NCI-H2081 treated with DMSO at 0.1 percent for 48 hours (cell line): ENCODE measurements at places on chromosomes 4 and X.

GRCh38 chr4:173001571-173001970, 167.0 kb upstream of the GALNT7 start:
- no peak for DNase-seq

- no peak for DNase-seq
These were observed 41.7 kb downstream of the MAGEC1 start for GRCh38 chrX:141945426-141945825.

GRCh38 chr4:153634738-153635353, 49.2 kb upstream of the TLR2 start:
- DNase-seq: no peak

DNA sequence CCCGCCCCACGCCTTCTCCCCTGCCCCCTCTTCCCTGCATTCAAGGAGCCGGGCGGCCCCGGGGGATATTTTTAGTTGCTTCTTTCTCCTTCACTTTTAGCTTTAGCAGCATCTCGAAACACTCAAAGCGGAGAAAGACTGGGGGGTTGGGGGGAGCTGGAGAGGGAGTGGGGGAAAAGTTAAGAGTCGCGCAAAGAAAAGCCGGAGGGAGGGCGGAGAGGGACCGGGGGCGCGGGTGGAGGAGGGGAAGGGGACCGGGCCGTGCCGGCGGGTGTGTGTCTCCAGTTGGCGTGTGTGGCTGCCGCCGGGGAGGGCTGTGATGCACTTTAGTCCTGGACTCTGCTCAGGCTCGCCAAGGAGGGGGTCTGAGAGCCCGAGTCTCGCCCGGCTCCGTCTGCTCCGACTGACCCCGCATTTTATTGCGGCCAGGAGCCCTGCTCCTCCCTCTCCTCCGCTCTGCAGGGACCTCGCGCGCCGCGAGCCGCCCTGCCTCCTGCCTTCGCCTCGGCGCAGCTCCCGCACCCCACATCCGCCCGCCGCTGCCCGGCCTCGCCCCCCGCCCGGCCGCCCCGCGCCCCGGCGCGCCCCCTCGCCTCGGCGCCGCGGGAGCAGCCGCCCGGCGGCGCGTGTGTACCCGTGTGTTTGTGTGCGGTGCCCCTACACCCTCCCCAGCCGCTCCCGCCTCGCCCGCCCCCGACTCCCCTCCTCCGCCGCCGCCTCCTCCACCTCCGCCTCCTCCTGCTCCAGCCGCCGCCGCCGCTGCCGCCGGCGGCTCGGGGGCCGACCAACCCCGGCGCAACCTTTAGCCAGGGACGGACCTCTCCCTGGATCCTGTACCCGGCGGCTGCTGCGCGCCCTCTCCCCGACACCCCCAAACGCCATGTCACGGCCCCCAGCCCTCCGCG, 1.4 kb downstream of the ZNF827 start:
- no peak for DNase-seq

- no peak for DNase-seq
These were observed 133.8 kb upstream of the PLAC1 start for GRCh38 chrX:134792077-134792476.

DNA sequence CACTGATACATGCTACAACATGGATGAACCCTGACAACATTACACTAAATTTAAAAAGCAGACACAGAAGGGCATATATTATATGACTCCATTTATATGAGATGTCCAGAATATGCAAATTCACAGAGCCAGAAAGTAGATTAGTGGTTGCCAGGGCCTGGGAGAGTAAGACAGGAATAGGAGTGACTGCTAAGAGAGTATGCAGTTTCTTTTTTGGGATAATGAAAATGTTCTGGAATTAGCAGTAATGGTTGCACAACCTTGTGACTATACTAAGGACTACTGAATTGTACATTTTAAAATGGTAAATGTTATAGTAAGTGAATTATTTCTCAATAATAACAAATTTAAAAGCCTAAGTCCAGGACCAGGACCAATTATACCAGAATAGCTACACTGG, 29.5 kb upstream of the NUP54 start:
- no peak for DNase-seq
